Fibroblast of skin of right biceps (primary cell): ENCODE measurements at places on chromosomes 11 and 22.

- no peak for DNase-seq
Observed at GRCh38 chr11:102464859-102465500, 12.4 kb upstream of the TMEM123 start.

- DNase-seq = no peak
Observed at GRCh38 chr11:1054143-1055108, 17.9 kb upstream of the MUC6 start.

DNA sequence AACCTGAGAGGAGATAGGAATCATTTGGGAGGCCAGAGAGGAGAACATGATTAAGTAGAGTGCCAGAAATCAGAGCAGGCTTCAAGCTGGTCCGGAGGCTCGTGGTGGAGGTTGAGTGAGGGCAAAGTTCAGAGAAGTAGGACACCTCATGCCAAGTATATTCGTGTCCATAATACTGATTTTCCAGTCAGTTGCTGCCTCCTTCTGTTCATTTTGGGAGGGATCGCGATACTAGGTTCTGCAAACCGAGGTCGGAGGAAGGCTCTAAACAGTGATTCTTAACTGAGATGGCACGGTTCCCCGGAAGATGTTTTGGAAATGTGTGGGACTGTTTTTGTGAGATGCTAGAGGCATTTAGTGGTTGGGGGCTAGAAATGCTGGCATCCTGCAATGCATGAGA is 13.6 kb upstream of the CD3E start:
- DNase-seq = no peak

GRCh38 chr11:1936781-1937615 is 10.1 kb upstream of the MRPL23 start:
- DNase-seq = no peak

- DNase-seq = peak; percentile 48
Observed at GRCh38 chr11:96215110-96215782, 127.7 kb downstream of the MAML2 start.

DNA sequence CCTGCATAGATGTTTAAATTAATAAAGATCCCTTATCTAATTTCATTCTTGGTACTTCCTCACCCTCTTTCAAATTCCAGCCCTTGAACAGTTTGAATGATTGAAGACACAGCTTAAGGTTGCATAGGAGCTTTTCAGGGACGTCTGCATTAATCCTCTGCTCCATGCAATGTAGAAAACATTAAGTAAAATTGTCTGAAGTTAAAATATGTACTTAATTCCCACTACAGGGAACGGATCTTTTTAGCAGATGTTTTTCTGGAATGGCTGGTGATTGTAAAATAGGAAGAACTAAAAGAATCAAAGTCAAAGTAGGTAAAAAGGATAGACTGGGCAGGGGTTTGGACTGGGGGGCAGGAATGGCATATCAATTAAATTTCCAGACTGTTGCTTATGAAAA is 58.9 kb downstream of the ABTB2 start:
- DNase-seq = no peak

DNA sequence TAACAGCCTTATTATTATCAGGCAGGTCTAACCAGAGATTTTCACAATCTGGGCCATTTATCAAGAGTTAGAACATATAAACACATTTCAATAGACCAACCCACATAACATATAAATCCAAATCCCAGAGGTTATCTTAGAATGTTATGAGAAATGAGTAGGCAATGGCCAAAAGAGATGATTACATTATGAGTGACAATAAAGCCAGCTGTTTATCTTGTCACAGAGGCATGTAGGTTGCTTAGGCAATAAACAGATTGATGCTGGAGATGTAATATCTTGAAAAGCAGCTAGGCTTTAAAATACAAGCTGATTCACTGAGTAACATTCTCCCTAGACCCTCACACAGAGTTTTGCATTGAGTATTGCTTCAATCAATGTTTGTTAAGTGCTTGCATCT is 148.5 kb upstream of the SESN3 start:
- no peak for DNase-seq

- DNase-seq = no peak
Observed at GRCh38 chr11:2525941-2526807, 81.4 kb downstream of the KCNQ1 start.

DNA sequence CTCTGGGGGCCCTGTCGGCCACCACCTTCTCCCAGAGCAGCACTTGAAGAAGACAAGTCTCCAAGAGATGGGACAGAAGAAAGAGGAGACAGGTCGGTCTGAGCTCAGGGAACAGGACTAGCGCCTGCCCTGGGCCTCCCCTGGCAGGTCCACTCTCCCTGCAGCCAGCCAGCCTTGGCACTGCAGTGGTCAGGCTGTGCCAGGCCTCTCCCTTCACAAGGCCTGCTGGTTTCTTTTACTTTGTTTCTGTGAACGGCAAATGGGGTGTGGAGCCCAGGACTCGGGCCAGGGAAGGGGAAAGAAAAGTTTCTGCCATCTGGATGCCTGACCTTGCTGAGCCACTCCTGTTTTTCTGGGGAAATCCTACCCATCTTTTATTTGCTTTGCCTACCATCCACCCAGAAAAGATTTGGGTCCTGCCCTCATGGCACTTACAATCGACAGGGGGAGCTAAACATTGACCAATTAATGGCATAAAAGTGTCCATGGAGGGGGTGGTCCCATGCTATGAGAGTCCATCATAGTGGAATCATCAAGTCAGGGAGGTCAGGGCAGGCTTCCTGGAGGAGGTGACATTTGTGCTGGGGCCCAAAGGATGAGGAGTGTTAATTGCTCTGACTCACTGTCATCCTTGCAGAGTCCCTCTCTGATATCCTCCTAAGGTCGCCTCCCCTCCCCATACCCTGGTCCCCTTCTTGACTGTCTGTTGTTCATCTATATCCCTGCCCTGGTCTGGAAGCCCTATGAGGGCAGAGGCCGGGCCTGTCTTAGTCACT is 65.2 kb downstream of the NFAM1 start:
- no peak for DNase-seq

- peak; percentile 63 for DNase-seq
Observed at GRCh38 chr11:36372101-36372771, 76.1 kb downstream of the PRR5L start.

DNA sequence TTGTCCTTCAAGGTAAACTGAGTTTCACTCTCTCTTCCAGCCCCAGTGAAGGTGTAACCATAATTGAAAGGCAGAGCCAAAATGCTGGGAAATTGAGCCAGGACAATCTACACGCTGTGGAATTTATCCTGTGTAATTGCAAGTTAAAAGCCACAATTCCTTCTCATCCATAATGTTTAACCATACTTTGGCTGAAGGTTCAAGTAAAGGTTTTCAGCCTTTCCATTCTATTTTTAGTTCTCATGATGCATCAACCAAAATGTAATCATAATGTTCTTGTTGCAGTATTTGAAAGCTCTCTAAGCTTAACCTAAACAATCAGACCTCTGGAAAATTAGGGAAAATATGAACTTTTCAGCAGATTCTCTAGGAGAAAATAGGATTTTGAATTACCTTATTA is 14.0 kb upstream of the ARHGAP42 start:
- no peak for DNase-seq

GRCh38 chr11:103279821-103280220 is 170.6 kb downstream of the DYNC2H1 start:
- peak; percentile 23 for DNase-seq

DNA sequence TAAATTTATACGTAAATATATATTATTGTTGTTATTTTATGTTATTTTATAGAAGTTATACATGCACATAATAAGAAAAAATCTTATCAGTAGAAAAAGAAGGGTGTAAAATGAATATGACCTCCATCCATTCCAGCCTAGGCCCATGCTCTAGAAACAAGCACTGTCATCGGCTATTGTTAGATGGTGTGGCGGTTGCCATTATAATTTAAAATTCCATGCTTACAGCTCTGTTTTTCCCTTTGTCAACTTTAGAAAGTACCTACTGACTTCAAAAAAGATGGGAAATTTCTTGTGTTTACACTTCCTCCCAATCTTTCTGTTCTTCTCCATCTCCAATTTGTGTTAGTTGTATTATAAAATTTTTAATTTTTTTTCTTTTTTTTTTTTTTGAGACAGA is 61.9 kb upstream of the RDX start:
- no peak for DNase-seq

DNA sequence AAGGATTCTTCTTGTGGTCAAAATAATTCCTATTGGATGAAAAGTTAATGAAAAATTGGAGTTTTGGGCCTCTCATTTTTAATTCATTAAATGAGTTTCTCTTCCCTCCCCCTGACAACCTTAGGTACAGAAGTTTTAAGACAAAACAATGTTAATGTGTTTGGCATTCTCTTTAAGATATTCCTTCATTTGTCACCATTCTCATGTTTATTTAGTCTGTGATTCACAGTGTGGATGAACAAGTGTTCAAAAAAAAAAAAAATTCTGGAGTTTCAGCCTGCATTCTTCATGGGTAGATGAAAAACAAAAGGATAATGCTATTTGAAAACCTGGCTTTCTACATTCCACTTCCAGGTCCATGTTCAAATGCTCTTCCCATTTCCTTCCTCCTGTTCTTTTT is 172.6 kb upstream of the LUZP2 start:
- DNase-seq = peak; percentile 51

DNA sequence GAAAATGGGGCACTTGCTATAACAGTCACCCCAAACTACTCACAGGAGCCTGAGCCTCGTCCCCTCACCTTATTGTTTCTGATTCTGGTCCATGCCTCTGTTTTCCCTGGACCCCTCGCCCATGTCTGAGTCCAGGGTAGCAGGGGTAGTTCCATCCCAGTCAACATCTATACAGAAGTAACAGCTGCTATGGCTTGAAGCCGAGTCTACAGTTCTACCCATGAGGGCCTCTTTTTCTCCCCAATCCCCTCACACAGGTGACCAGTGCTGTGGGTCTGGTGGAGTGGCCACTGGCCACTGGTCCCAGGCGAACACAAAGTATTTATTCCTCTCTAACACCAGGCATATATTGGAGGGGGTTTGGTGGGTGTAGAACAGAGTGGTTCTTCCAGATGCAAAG is 116.4 kb downstream of the ZNF280B start:
- DNase-seq = no peak

DNA sequence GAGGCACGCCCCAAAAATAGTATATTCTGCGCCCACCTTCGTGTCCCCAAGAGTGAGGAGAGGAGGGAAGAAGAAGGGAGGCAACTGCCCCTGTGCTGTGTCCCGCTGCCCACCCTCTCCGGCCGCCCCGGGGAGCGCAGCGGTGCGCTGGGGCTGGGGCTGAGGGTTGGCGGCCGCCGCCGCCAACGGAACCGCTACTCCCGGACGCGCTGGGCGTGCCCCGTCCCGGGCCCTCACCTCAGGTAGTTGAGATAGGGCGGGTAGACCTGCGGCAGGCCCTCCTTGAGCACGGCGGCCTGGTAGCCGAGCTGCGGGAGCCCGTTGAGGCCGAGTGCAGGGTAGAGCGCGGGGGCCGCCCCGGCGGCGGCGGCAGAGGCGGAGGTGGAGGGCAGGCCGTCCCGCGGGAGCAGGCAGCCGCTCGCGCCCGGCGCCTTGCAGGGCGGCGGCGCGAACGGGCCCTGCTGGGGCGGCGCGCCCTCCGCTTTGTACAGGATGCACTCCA is 2.4 kb downstream of the PGR start:
- DNase-seq = no peak

GRCh38 chr11:19952116-19952605 is 208.1 kb downstream of the DBX1 start:
- no peak for DNase-seq

GRCh38 chr11:44005063-44005701 is 42.6 kb upstream of the ACCSL start:
- no peak for DNase-seq

DNA sequence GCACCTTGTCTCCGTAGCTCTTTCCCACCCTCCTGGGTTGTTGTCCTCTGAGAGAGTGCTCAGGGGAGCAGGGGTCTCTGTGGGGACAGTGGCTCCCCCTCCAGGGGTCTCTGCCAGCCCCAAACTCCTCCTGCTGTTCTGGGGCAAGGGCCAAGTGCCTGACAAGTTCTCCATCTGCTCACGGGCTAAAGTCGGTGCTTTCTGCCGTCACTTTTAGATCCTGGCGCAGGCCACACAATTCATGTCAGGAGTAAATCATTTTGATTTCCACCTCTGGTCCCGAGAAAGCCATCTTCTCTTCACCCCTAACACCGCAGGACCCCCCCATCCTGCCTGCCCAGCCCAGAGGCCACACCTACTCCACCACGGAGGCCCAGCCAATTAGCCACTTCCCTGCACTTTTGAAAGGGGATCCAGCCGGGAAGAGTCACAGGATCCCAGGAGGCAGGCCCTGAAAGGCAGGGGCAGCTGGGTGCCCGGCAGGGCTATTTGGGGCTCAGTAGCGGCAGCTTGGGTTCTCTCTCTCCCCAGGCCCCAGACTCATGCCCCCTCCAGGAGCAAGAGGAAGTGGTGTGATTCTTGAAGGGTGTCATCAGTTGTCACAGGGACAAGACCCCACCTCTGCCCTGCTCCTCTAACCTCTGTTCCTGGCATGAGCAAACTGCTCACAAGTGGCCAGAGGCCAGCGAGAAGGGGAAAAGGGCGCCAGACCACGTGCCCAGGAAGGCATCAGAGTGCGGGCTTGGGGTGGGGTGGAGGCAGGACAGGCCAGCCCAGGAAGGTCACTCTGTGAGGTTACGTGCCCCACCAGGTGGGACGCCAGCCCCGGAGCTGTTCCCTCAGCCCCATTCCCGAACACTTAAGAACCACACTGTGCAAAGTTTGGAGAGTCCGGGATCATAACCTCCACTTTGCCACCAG is 1.3 kb downstream of the MACROD1 start:
- no peak for DNase-seq

- no peak for DNase-seq
Observed at GRCh38 chr11:1742371-1742770, 8.0 kb downstream of the IFITM10 start.

- no peak for DNase-seq
Observed at GRCh38 chr22:20210473-20211059, 57.6 kb downstream of the RTN4R start.

GRCh38 chr11:88447281-88447680 is 109.7 kb upstream of the CTSC start:
- DNase-seq = no peak

- no peak for DNase-seq
Observed at GRCh38 chr22:26246552-26246951, 77.3 kb downstream of the SEZ6L start.

- DNase-seq = no peak
Observed at GRCh38 chr11:12239804-12240371, 129.5 kb downstream of the MICAL2 start.
